ENCODE measurements at places on chromosomes 12 and 14. TPM values are rescaled to one million over a fixed set of nuclear protein-coding genes. Genes with fewer than 3 reads are reported as not detected.
A peak's percentile ranks its signal among the peaks of the same experiment; 100 is the strongest.

HOXC9 gene
- total RNA-seq = not detected

CPM gene
- 6.3 TPM for total RNA-seq

DPY19L2 gene
- 52.1 TPM for total RNA-seq

SPX gene
- total RNA-seq = 16.5 TPM

TEDC1 gene
- total RNA-seq = 4.0 TPM

SPIC gene
- total RNA-seq = not detected

LRRC10 gene
- 43.8 TPM for total RNA-seq

RFLNA gene
- total RNA-seq = 0.27 TPM

GUCY2C gene
- total RNA-seq = 0.11 TPM

ERP27 gene
- 0.14 TPM for total RNA-seq

KLRC1 gene
- total RNA-seq = not detected

GPRC5D gene
- not detected for total RNA-seq

C12orf42 gene
- total RNA-seq = not detected

GRCh38 chr12:12425001-12425400, 68.1 kb downstream of the BORCS5 start:
- no peak for DNase-seq

DNA sequence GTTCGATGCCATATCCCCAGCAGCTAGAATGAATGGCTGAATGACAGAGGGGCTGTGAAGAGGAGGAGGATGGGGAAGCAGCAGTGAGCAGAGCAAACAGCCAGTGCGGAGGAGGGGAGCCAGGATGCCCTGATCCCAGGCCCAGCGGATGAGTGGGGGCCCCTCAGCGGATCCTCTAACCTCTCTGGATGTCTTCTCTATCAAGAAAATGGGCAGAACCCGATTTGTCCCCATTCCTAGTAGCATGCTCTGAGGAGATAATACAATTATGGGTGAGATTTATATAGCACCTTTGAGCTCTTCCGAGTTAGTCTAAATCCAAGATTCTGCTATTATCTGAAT, 30.0 kb upstream of the RPLP0 start:
- DNase-seq = no peak

DNA sequence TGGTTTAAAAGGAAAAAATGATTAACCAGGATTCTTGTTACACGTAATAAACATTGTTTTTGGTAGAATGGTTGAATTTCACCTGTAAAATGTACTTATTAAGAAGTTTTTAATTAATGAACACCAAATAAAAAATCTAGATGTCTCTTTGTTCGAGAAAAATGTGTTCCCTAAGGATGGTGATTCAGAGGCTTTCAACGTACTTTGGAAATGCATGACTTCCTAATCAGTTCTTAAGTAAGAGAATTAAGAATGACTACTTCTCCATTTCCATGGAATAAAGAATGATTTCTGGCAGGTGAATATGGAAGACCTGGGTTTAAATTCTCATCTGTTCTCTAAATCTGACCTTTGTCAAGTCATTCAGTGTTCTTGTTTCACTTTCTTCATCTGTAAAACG, 428.6 kb downstream of the KCNH5 start:
- DNase-seq = no peak

- no peak for DNase-seq
These were observed 189.7 kb downstream of the ETV6 start for GRCh38 chr12:11839091-11839641.

DNA sequence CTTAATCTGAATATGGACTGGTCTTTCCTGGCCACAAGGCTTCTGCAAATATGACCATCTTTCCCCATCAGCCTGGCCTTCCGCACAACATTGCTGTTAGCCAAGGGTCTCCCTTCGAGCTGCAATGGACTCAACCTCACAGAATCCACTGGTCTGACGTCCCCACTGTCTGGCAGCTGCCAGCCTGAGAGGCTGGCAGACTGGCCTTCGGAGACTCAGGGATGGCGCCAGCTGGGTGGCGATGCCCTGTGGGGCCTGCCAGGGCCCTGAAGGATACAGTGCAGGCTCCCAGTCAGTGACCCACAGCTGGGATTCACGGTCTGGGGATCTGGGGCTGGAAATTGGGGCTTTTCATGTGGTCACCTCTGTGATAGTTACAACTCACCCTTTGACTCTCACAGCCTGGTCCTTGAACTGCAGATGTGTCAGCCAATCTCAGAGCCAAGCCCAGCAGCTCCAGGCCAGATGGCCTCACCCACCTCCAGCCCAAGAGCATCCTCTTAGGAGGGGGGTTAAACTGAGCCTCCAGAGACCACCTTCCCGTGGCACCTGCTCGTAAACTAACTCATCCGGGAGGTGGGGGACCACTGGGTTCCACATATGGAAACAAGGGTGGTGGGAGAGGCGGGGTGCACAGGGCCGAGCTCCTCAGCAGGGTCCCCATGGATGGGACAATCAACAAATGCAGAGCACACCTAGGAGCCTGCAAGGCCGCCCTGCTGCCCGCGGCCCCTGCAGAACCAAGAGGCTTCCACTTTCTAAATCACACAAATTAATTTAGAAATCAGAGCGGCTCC, 21.1 kb upstream of the C14orf180 start:
- DNase-seq = peak; percentile 4

GRCh38 chr12:64672925-64673409, 62.7 kb downstream of the RASSF3 start:
- DNase-seq = peak; percentile 49

GRCh38 chr12:94589591-94590001, 60.8 kb downstream of the TMCC3 start:
- DNase-seq = no peak

GRCh38 chr14:38971258-38971921, 131.6 kb downstream of the SEC23A start:
- DNase-seq = no peak

- no peak for DNase-seq
These were observed 45.8 kb upstream of the IQSEC3 start for GRCh38 chr12:20757-21156.

- no peak for DNase-seq
These were observed 10.1 kb upstream of the BDKRB1 start for GRCh38 chr14:96245710-96246538.

DNA sequence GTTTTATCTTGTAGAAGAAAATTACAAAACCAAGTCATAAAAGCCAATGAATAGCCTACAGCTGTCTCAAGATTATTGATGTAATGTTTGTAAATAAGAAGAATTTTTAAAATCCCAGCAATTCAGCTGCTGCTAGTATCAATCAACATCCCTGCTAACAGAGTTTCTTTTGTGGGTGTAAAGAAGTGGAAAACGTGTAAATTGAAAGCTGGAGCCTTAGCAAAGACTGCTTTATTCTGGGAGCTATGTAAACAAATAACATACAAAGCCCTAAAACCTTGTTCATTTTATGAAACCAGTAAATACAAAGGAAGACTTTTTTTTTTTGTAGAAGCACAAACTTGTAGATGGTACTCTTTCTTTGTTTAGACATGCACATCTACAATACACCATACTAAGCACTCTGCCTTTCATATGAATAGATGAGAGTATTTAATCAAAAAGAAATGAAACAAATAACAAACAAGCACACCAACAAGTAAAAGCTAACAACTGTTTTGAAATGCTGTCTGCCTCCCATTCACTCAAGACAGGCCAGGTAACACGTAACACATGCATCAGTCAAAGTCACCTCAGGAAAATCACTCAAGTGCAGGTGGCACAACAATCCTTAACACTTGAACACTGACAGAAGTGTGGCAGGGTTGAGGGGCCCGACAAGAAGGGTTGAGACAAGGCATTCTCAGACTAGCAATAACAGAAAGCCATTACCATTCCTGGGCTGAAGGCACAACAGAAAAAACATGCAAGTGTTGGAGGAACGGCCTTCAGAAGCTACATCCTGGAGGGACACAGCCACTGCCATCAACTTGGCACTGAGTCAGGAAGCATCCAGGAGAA, 1364.0 kb upstream of the SEL1L start:
- no peak for DNase-seq
